ENCODE measurements at places on chromosomes 6 and 20. TPM values are rescaled to one million over a fixed set of nuclear protein-coding genes. Genes with fewer than 3 reads are reported as not detected.

The GSTA2 gene
- 73.7 TPM for total RNA-seq

The BNIP5 gene
- total RNA-seq = 0.33 TPM

The GSTA3 gene
- total RNA-seq = not detected

The FOXS1 gene
- not detected for total RNA-seq

The RBPJL gene
- 306 TPM for total RNA-seq

The BMP2 gene
- total RNA-seq = 13.5 TPM

The UBD gene
- total RNA-seq = 9.9 TPM

GRCh38 chr6:89840538-89840937 lies 10.9 kb downstream of the CASP8AP2 start:
- H3K4me3 ChIP-seq = no peak overlapping the region
- H3K36me3 ChIP-seq = no peaks in the 10 kb centered on the region
- H3K4me1 ChIP-seq = peaks cover 6% of the 10 kb centered on the region
- DNase-seq = no peak

DNA sequence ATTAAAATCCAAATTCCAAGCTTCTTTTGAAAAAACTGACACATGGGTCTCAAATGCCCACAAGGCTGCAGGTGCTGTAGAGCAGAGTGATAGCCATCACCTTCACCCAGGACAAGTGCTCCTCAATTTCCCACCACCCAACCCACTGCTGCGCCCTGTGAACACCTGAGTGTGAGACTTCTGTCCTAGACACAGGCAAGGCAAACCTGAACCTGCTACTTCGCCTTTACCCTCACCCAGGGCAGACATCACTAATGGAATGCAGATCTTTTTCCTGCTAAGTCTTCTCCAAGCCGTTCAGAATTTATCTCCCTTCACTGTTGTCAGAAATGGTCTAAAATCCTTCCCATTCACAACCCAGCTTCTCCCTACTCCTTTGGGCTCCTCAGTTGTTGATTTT lies 65.9 kb downstream of the PREX1 start:
- no peak overlapping the region for H3K27ac ChIP-seq
- DNase-seq = no peak
- H3K27me3 ChIP-seq = no peaks in the 10 kb centered on the region
- no peaks in the 10 kb centered on the region for H3K4me1 ChIP-seq

- no peaks in the 10 kb centered on the region for H3K4me1 ChIP-seq
- no peak within 1 kb of the TSS for H3K4me3 ChIP-seq
- DNase-seq = no peak
- H3K36me3 ChIP-seq = no peaks in the 10 kb centered on the region
- no peaks in the 10 kb centered on the region for H3K27me3 ChIP-seq
Measured at GRCh38 chr6:30135757-30136156, at the start of gene TRIM40. Gene TRIM40 (plus strand): TSS chr6:30136140. CDS start chr6:30137037, 897 bp downstream.

- no peaks in the 10 kb centered on the region for H3K27me3 ChIP-seq
- DNase-seq = no peak
- peaks cover 33% of the 10 kb centered on the region for H3K4me1 ChIP-seq
Measured at GRCh38 chr6:154408891-154409500, 52.4 kb upstream of the IPCEF1 start.

DNA sequence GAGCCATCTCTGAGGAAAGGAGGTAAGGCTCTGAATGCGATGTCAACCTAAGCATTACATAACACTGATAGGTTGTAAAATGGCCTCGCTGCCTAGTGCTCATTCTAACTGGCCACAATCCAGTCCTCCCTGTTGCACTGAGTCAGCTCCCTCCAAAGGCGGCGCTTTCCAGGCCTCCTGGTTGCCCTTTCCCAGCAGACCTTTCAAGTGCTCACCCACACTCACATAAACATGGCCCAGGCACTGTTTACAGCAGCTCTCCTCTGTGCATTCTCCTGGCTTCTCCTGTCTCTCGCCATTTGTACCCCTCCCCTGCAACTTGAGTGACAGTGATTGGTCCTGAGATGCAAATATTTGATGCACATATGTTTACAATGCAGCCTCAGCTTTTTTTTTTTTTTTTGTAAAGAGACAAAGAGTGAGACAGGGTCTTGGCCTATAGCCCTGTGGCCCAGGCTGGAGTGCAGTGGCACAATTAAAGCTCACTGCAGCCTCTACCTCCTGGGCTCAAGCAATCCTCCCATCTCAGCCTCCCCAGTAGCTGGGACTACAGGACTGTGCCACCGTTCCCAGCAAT lies 36.8 kb upstream of the PRND start:
- peaks cover 20% of the 10 kb centered on the region for H3K4me1 ChIP-seq
- no peaks in the 10 kb centered on the region for H3K36me3 ChIP-seq
- H3K4me3 ChIP-seq = no peak overlapping the region
- no peak for DNase-seq
- no peak overlapping the region for H3K27ac ChIP-seq

DNA sequence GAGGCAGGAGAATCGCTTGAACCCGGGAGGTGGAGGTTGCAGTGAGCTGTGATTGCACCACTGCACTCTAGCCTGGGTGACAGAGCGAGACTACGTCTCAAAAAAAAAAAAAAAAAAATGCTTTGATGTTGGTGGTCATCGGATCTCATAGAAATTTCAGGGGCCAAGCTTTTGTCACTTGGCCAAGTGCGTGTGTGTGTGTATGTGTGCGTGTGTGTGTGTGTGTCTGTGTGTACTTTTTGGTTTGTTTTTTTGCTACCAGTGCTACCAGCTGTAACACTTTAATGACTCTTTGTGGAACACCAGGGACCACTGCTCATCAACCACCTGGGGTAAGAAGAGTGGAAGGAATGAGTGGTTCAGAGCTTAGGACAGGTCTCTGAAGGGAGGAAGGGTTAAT lies 49.7 kb downstream of the TRAF3IP2 start:
- peaks cover 65% of the 10 kb centered on the region for H3K4me1 ChIP-seq
- H3K4me3 ChIP-seq = no peak overlapping the region
- no peak overlapping the region for H3K27ac ChIP-seq
- DNase-seq = no peak

GRCh38 chr6:15313367-15313766 lies 67.5 kb downstream of the JARID2 start:
- H3K4me1 ChIP-seq = peaks cover 39% of the 10 kb centered on the region
- H3K4me3 ChIP-seq = no peak overlapping the region
- H3K36me3 ChIP-seq = no peaks in the 10 kb centered on the region
- no peaks in the 10 kb centered on the region for H3K27me3 ChIP-seq
- no peak overlapping the region for H3K27ac ChIP-seq
- peak; percentile 55 for DNase-seq

GRCh38 chr6:159035891-159036290 lies 8.9 kb downstream of the TAGAP start:
- H3K4me1 ChIP-seq = no peaks in the 10 kb centered on the region
- H3K4me3 ChIP-seq = no peak overlapping the region
- DNase-seq = no peak
- H3K36me3 ChIP-seq = no peaks in the 10 kb centered on the region
- H3K27ac ChIP-seq = no peak overlapping the region

GRCh38 chr6:56860475-56860874 lies 94.4 kb upstream of the BEND6 start:
- H3K4me3 ChIP-seq = no peak overlapping the region
- H3K27me3 ChIP-seq = no peaks in the 10 kb centered on the region
- no peaks in the 10 kb centered on the region for H3K36me3 ChIP-seq
- H3K27ac ChIP-seq = no peak overlapping the region
- H3K4me1 ChIP-seq = no peaks in the 10 kb centered on the region

DNA sequence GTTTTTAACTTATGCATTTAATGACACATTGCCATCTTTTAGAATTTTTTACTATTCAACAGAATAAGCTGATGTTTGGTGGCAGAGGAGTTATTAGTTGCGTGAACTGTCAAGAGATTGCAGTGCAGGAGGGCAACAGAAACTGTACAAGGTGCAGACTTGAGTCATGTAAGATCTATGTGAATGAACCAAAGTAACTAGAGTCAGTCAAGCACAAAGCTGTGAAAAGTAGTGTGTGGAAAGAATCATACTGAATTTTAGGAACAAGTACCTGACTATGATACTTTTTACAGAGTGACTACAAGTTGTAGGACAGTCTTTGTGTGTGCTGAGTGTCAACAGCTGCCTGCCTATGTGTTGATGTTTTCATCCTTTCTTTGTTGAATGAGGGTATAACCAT lies 2.7 kb upstream of the C6orf163 start:
- H3K36me3 ChIP-seq = no peaks in the 10 kb centered on the region
- H3K4me3 ChIP-seq = no peak overlapping the region
- no peaks in the 10 kb centered on the region for H3K27me3 ChIP-seq
- no peak for DNase-seq
- peaks cover 14% of the 10 kb centered on the region for H3K4me1 ChIP-seq

- H3K4me3 ChIP-seq = no peak overlapping the region
- no peak overlapping the region for H3K27ac ChIP-seq
- H3K4me1 ChIP-seq = peaks cover 25% of the 10 kb centered on the region
Measured at GRCh38 chr6:157188213-157188612, 135.1 kb downstream of the TMEM242 start.

DNA sequence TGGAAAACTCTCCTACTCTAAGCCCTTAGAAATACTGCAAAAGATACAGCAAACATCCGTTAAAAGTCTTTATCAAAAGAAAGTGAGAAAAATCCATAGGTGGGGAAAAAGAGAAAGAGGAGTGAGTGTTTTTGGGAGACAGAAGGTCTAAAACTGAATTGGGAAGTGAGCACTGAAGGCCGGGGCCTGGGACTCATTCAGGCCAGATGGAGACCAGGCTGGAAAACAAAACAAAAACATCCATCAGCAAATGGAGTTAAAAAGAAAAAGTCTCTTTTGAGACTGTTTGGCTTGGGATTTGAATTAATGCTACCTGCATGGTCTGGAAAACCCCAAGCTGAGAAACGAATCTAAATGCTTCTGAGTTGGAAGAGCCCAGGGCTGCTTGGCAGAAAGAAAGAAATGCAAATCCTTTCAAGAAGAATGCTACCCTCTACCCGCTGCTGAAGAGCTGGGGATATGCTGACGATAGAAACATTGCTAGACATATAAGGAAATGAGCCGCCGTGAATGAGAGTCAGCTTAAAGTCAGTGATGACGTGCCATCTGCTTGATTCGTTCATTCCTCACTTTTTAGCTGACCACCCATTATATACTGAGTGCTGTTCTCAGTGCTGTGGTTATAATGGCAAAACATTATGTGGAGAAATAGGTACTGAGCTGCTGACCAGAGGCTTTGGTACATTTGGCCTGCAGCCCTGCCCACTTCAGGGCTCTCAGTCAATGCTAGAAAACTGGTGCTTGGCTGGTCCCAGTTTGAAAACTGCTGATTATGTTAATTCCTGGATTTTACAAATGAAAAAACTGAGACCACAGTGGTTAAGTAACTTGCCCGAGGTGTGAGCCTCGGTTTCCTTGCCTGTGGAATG lies 28.0 kb upstream of the TULP4 start:
- DNase-seq = no peak
- no peaks in the 10 kb centered on the region for H3K4me1 ChIP-seq
- H3K27ac ChIP-seq = no peak overlapping the region
- H3K36me3 ChIP-seq = no peaks in the 10 kb centered on the region

GRCh38 chr6:7188492-7188891 lies 80.7 kb downstream of the RREB1 start:
- no peak overlapping the region for H3K4me3 ChIP-seq
- H3K27ac ChIP-seq = peak overlapping the region; percentile 62
- H3K36me3 ChIP-seq = no peaks in the 10 kb centered on the region
- H3K27me3 ChIP-seq = no peaks in the 10 kb centered on the region
- peak; percentile 42 for DNase-seq
- H3K4me1 ChIP-seq = peaks cover 20% of the 10 kb centered on the region

GRCh38 chr6:125835221-125835744 lies 44.5 kb downstream of the NCOA7 start:
- DNase-seq = no peak
- H3K27me3 ChIP-seq = no peaks in the 10 kb centered on the region
- H3K36me3 ChIP-seq = no peaks in the 10 kb centered on the region
- peaks cover 13% of the 10 kb centered on the region for H3K4me1 ChIP-seq

DNA sequence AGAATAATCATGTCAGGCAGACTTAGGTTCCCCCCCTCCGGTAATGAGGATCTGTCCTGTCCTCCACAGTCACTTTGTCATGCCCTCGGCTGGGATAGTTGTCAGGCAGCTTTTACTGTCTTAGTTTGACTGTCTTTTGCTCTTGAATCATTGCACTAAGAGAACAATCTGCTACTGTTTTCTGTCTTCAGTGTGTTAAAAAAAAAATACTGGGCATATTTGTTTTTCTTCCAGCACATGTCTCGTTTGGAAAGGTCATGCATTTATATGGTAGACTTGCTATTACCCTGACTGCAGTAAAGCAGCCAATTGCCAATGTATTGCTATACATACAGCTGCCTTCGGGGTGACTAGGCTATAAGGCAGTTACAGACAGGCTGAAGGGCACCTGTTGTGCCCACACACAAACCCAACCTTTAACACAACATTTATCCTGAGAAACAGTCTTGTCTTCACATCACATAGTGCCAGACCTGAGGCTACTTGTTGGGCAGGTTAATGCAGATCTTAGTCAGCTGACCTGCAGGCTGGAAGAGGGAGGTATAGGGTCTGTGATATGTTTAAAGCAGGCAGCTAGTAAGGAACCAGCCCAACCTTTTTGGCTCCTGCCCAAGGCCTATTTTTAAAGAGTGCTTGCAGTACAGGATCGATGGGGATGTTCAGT lies 26.7 kb downstream of the ARFGEF3 start:
- no peaks in the 10 kb centered on the region for H3K27me3 ChIP-seq
- DNase-seq = peak; percentile 26

DNA sequence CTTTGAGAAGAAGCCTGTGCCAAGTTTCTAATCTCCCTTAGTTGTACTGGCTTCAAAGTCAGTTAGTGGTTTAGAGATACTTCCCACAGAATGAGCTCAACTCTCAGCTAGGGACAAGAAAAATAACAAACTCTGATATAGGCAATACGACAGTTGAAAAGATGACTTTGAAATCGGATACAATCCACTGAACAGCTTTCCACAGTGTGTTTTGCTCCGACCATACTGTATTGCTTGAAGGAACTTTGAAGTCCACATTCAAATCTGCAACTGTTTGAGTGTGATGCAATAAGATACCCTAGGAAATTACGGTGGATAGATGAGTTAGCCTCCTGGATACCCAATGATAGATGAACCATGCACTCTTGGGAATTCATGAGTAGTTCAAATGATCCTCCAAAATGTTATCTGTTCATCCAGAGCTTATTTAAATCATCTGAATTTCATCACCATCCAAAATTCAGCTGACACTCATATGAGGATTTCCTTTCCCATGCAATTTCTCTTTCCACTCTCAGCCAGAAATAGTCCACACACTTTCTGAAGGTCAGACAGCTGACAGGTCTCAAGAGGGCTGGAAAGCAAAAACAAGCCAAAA lies 443.8 kb downstream of the HAO1 start:
- no peaks in the 10 kb centered on the region for H3K4me1 ChIP-seq
- no peaks in the 10 kb centered on the region for H3K36me3 ChIP-seq
- H3K27ac ChIP-seq = no peak overlapping the region
- H3K27me3 ChIP-seq = no peaks in the 10 kb centered on the region
- DNase-seq = no peak

GRCh38 chr6:105669232-105669631 lies 266.4 kb upstream of the PREP start:
- no peak overlapping the region for H3K27ac ChIP-seq
- DNase-seq = no peak
- H3K36me3 ChIP-seq = no peaks in the 10 kb centered on the region
- no peaks in the 10 kb centered on the region for H3K27me3 ChIP-seq

Data from body of pancreas (tissue), 4 donors.